ENCODE measurements at places on chromosomes 6 and 20.

DNA sequence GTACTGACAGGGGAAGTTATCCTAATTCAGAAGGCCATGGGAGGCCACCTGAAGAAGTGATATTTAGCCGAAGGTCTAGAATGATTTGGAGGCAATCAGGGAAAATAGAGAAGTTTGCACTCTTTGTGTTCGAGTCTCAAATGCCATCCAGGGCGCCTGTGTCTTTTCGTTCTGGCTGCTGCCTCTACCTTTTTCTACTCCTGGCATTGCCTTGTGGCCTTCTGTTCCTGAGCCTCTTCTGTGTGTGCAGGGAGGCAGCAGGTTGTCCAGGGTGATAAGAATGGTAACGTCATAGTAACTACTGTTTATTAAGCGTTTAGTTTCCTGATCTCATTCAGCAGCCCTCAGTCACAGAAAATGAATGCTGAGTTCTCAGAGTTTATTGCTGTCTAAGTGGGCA lies 252.1 kb downstream of the FARS2 start:
- no peak for DNase-seq

- DNase-seq: peak; percentile 2
These were observed 391.2 kb downstream of the ADGRB3 start for GRCh38 chr6:69026243-69026642.

GRCh38 chr6:106422534-106422933 lies 62.0 kb downstream of the CRYBG1 start:
- no peak for DNase-seq

GRCh38 chr6:51983564-51983963 lies 103.8 kb downstream of the PKHD1 start:
- DNase-seq: no peak

GRCh38 chr6:7085911-7086310 lies 21.9 kb upstream of the RREB1 start:
- DNase-seq: no peak

DNA sequence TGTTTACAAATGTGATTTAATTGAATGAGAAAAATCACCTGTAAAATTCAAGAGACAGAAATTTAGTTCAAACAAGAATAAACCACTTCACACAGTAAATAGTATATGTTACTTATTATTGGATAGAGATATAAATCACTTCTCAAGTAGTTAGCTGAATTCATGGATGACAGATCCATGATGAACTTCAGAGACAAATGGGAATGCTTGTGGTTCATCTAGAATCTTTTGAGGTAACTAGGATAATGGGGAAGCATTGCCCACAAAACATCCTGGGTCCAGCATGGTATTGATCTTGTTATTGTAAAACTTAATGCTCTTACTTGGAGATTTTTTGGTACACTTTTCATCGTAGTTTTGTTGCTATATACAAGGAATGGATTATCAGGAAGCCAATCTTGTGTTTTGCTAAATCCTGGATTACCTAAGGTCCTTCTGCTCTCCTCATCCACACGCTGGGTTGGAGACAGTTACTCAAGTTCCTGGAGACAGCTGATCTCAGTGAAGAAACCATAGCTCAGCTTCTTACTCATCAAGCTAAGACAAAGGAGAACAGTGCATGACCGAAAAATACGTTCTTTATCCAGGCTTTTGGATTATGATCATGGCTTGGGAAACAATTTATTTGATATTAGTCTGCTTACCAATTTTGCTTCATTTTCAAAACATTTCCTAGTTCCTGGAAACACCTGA lies 142.5 kb upstream of the PREP start:
- no peak for DNase-seq

- DNase-seq: no peak
These were observed 36.9 kb downstream of the LBP start for GRCh38 chr20:38383147-38383546.

- DNase-seq: no peak
These were observed 10.6 kb upstream of the TTPAL start for GRCh38 chr20:44465001-44465560.

GRCh38 chr6:32967151-32968091 lies 973 bp upstream of the BRD2 start:
- DNase-seq: peak; percentile 74

DNA sequence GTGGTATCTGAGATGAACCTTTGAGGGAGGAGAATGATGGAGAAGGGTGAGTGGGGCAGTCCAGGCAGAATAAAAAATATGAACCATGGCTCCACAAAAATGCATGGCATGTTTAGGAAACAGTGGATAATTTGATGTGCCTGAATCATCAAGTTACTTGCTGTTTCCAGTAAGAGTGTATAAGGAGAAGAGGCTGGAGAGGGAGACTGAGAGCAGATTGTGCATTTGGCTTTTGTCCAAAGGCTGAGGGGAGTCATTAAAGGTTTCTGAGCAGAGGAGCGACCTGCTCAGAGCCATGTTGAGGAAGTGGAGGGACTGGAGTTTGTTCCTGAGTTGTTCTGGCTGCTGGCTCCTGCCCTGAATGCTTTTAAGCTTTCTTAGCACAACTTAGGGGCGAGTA lies 6.1 kb downstream of the MMP24 start:
- no peak for DNase-seq

GRCh38 chr6:151032034-151032433 lies 166.5 kb downstream of the MTHFD1L start:
- no peak for DNase-seq

- DNase-seq: no peak
These were observed 99.5 kb downstream of the FOXO3 start for GRCh38 chr6:108660251-108660650.

- no peak for DNase-seq
These were observed 140.1 kb upstream of the SPACA1 start for GRCh38 chr6:87907521-87907920.

GRCh38 chr6:21003780-21004541 lies 469.7 kb downstream of the CDKAL1 start:
- no peak for DNase-seq

DNA sequence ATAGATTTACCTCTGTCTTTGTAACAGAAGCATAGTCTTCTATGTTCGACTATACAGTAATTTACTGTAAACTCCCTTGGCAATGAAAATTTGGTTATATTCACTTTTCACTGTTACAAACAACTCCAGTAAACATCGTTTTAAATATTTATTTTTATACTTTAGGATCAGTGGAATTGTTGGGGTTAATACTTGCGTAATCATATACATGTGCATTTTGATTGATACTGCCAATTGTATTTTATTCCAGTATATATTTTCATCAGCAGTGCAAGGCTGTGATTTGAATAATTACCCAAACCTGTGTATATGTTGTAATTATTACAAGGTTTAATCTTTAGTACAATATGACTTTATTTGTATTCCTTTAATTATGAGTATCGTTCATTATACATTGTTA lies 255.7 kb downstream of the ARID1B start:
- no peak for DNase-seq

GRCh38 chr20:11112832-11113231 lies 439.0 kb upstream of the JAG1 start:
- DNase-seq: no peak

GRCh38 chr20:37218441-37218840 lies 39.1 kb upstream of the MROH8 start:
- DNase-seq: no peak

GRCh38 chr20:17444091-17444490 lies 87.1 kb downstream of the BFSP1 start:
- DNase-seq: no peak

DNA sequence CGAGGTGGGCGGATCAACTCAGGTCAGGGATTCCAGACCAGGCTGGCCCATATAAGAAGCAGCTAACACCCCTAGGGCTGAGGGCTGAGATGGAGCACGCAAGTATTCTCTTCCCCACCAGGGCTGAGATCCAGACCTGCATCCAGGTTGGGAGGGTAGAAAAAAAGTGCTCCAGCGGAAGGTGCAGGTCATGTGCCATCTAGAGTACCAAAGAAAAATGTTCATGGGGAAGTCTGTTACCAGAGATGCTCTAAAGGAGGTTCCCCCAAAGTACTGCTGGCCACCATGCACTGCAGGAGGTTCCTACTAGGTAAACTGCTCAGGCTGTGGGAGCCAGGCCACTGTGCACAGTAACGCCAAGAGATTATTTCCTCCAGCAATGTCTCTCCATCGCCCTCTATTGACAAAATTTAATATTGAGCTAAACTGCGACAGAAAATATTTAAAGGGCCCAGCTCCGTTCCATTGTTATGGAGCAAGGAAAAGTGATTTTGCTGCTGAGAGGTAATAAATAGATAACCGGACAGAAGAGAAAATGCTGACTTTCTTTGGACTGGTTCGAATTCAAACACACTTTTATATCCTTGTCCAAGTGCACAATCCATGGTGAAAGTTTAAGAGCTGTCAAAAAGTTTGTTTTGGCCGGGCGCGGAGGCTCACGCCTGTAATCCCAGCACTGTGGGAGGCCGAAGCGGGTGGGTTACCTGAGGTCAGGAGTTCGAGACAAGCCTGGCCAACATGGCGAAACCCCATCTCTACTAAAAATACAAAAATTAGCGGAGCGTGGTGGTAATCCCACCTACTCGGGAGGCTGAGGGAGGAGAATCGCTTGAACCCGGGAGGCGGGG lies 159.9 kb downstream of the OR2B2 start:
- peak; percentile 75 for DNase-seq

DNA sequence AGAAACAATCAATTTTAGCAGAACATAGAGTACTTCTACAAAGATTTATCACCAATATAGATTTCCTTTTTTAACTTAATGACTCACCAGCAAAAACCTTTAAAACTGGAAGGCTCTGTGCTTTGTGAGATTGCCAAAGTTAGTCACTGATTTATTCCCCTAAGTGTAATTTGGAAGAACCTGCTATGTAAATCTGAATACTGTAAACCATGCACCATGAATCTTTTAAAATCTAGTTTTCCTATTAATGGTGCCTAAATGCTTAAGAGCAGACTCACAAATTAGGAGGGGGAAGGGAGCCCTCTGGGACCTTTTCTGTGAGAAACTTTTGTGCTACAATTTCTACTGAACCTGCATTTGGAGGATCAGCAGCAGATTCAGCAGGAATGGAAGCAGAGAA lies 57.8 kb upstream of the PNRC1 start:
- no peak for DNase-seq

DNA sequence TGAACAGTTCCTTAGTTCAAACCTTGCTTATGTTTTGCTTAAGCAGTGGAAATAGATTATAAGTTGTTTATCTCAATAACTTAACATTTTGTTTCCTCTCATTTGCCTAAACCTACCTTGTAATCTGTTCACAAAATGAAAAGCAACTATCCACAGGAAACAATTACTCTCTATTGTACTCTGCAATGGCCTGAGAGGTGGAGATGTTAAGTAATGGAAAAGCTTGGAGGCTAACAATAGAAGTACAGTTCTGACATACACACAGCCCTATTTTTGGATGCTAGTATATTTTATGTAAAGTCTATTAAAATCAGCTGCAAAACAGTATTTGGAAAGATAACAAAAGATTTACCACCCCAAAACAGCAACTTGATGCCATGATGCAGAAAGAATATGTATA lies 82.1 kb downstream of the TINAG start:
- no peak for DNase-seq

DNA sequence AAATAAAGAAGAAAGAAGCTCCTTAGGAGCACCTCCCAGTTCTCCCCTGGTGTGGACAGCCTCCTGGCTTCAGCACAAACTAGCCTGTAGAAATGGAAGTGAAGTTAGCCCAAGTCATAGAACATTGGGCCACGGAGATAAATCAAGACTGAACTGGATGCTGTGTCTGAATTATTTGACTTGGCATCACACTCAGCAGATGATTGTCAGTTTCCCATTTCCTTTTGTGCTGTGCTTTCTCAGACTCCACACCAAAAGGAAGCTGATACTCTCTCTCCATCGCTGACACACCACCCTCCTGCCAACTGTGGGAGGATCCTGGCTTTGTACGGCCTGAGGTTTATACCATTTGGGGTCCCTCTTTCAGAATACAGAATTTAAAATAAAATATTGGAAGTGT lies 209.8 kb downstream of the TFAP2A start:
- DNase-seq: no peak

- no peak for DNase-seq
These were observed 84.5 kb upstream of the RALGAPA2 start for GRCh38 chr20:20796766-20797440.

GRCh38 chr20:40491009-40491590 lies 197.9 kb downstream of the MAFB start:
- no peak for DNase-seq

DNA sequence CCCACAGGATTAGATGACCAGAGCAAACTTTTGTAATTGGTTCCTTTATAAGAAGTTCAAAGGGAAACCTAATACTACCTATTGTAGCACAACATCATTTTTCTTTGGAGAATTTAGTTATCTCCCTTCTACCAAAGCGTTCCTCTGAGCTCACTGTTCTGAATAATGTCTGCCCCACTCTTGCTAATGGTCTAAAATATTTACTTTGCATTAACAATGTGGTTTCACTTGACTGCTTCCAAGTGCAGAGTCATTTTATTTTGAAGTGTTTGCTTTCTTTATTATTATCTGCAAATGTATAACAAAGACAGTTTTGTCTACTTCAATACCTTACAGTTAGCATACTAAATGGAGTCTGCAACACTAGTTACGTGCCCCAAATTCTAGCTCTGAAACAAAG lies 15.0 kb downstream of the TRAPPC3L start:
- no peak for DNase-seq

- DNase-seq: no peak
These were observed 91.5 kb upstream of the MLN start for GRCh38 chr6:33895296-33895695.

DNA sequence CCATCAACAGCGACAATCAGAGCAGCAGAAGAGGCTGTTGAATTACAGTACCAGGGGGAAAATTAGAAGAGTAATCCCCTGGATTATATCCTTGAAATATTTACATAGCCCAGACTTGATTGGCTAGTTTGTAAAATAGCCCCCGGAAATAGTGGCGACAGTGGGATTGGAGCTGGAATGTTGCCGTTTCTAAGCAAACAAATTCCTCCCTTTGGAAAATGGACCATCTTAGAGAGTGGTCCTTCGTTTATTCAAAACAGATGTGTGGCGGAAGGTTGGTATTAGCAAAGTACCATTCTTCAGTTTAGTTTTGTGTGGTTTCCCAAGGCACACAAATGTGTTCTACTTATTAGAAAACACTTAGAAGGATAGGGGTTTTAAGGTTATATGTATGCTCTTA lies 4.5 kb upstream of the EPB41L2 start:
- DNase-seq: no peak

- peak; percentile 61 for DNase-seq
These were observed 5.6 kb upstream of the PHACTR3 start for GRCh38 chr20:59598625-59599310.

DNA sequence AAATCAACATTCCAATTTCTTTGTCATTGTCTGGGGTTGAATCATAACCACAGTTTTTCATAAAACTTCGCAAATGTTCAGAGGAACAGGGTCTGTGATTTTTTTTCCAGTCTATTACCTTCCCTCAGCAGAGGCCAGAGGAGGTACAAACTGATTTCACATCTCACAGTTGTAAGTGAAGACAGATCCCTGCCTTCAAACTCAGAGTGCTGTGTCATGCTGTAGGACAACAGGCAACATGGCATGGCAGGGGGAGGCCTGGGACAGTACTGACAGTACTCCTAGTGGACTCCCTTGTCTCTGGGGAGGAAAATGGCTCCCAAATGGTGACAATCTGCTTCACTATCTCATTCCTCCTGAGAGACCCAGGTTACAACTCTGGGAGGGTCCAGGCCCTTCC lies 308.6 kb downstream of the CDC5L start:
- no peak for DNase-seq

Data from globus pallidus (tissue), 1 donor.